ENCODE measurements at places on chromosomes 13 and 19.

- DNase-seq = no peak
Measured at GRCh38 chr19:46606019-46606418, 4.9 kb downstream of the CALM3 start.

GRCh38 chr19:32349051-32349450 is 3.6 kb downstream of the ZNF507 start:
- DNase-seq = no peak

- DNase-seq = no peak
Measured at GRCh38 chr13:30638301-30638700, 20.6 kb downstream of the USPL1 start.

DNA sequence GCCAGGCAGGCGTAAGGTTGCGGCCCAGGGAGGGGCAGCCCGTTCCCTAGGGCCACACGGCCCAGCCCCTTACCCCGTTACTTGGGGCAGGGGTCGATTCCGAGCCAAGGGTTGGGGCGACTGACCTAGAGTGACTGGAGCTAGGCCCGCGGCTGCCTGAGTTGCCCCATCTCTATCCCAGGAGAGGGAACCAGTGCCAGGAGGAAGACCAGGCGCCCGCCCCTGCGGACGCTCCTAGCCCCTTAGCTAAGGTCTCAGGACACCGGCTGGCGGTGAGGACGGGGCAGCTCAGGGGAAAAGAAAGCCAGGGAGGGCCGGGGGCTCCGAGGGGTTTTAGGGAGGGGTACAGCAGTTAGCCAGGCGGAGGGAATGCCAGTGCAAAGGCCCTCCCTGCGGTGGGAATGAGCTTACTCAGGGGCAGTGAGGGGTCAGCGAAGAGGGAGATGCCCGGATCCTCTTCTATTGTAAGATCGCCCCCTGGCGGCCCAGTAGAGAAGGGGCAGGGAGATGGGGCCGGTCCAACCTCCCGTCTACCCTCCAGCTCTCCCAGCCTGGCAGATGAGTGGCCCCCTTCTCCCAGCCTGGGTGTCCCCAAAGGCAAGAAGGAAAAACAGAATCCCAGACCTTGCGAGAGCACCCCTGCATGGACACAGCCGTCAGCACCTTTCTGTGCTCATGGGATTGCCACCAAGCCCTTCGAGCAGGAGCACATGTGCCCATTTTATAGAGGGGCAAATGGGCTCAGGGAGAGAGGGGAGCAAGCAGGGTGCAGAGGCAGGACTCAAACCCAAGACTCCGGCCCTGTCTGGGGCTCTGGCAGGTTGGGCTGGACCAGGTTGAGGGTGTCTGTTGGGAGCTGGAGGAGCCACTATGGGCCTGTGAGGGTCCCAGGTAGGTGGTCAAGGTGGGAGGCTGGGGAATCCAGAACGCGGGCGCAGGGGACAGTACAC is 16.3 kb downstream of the CILP2 start:
- DNase-seq = no peak

DNA sequence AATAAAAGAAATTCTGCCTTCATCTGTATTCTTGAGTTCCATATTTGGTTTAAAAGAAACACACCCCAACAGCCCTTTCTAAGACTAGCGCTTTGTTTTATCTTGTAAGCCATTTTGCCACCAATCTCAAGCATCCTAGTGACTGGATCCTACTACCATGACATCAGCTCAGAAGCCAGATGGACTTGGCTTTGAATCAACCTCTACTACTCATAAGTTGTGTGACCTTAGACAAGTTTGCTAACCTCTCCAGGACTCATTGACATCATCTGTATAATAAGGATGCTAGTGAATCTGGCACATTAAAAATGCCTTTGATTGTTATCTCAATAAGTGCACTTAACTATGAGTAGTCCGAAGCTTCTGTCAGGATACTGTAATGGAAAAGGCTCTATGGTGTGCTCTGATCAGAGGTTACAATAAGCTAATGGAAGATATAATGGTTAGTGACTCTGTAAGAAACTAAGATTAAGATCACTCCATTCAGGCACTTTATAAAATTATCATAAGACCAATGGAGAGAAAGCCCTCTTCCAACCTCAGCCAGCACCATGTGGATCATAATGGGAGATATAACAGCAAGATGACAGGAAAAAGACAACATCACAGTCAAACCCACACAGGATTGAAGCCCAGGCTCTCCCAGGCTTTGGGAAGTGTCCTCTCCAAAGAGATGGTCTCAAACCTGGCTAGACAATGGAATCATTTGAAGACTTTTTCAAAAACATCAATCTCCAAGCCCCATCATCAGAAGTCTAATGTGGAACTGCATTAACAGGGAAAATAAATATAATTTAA is 180.6 kb upstream of the MIR17HG start:
- DNase-seq = no peak

GRCh38 chr19:54473892-54474372 is 836 bp upstream of the CDC42EP5 start:
- DNase-seq = no peak

DNA sequence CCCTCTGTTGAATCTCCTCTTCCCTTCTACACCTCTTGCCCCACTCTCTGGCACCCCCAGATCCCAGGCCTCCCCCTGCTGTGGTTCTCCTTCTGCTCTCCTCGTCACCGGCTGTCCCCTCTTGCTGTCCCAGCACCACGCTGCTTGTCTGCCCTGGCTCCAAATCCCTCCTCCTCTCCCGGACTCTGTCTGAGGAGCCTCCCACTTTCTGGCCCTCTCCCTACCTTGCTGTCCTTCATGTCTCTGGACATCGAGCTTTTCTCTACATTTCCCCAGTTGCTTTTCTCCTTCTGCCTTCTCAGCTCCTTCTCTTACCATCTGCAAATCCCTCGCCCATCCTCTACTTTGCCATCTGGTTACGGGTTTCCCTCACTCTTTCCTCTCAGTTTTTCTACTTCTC is 1.2 kb downstream of the ZNF347 start:
- no peak for DNase-seq

GRCh38 chr13:97127842-97128241 is 94.3 kb upstream of the MBNL2 start:
- DNase-seq = no peak

- peak; percentile 85 for DNase-seq
Measured at GRCh38 chr13:106917673-106918556, 350.0 kb upstream of the ARGLU1 start.

GRCh38 chr19:55340784-55341147 is 1.1 kb downstream of the KMT5C start:
- no peak for DNase-seq

DNA sequence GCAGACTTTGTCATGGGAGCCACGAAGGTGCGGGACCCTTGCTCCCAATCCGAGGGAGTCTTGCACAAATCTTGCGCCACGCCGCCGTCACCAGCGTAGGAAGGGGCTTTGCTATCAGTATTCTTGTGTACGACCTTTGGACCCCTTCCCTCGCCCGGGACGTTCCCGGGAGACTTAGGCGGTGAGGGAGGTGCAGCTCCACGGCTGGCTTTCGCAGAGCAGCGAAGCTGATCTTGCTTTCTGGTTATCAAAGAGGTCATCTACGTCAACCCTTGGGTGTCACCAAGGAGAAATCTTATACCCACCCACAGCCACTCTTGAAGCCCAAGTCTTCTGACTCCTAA is 583 bp downstream of the TECR start:
- DNase-seq = no peak

- no peak for DNase-seq
Measured at GRCh38 chr19:51873097-51873496, 14.7 kb downstream of the ZNF577 start.

- DNase-seq = no peak
Measured at GRCh38 chr13:33172911-33173310, 112.6 kb downstream of the STARD13 start.

GRCh38 chr19:3224346-3225168 is at the start of gene CELF5:
CELF5 (plus strand) TSS chr19:3224661; CDS start chr19:3224740, 79 bp downstream.
- peak; percentile 49 for DNase-seq

GRCh38 chr13:88459331-88459730 is 788.2 kb downstream of the SLITRK5 start:
- no peak for DNase-seq

- DNase-seq = no peak
Measured at GRCh38 chr19:54206030-54206830, 5.6 kb downstream of the RPS9 start.

GRCh38 chr13:27079421-27079958 is 92.1 kb downstream of the USP12 start:
- DNase-seq = no peak

DNA sequence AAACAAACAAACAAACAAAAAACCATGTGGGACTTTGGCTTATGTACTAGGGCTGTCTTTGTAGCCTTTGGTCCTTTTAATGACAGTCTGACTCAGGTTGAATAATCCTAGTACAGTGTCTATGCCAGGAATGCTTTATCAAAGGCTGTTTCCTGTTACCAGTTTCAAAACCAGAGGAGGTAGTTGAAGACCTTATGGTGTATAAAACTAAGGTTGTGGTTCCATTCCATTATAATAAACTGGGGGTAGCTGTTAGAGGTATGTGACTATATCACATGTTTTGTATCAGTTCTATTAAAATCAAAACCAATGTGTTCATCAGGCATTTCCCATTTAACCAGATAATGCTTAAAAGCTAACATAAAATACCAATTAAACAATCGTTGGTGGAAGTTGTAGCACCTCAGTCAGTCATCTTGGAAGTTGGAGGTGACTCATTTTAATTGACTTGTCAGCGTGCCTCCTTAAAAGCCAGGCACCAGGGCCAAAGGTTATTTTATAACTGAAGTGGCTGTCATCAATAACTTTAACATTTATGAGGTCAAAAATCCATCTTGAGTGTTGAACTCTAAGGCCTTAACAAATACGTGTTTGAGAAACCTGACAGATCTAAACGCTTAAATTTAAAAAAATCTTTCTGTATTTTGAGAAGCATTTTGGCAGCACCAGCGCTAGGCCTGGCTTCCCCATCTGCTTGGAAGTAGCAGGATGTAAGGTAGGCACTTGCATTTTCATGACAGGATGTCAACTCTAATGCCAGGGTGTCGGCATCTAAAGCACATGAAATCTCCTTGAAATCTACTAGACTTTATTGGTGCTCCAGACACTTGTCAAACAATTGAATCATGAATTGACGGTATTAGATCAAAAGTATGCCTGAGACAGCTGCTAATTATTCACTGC is 162.5 kb downstream of the LMO7 start:
- DNase-seq = no peak

DNA sequence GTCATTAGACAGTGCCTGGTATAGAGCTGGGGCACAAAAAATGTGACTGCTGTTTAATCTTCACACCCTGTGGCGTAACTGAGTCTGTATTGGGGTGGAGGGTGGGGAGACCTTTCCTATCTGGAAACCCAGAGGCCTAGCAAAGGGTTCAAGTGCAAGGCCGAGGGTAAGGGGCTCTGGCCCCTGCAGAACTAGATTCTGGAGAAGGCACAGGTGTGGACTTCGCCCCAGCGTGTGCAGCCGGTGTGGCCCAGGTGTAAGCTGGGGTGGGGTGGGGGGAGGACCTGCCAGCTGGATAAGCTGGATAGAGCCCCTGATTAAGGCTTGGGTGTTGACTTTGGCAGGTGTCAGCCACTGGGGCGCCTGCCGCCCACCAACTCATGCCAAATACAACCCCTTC is 1.3 kb downstream of the RAB3D start:
- no peak for DNase-seq

GRCh38 chr13:102045731-102046130 is 356.1 kb downstream of the FGF14 start:
- no peak for DNase-seq
